Activated CD4-positive, alpha-beta memory T cell treated with anti-CD3 and anti-CD28 coated beads, Interleukin-2, amount 10 ng/mL, durations not matched to agents 7 days and 5 days (primary cell): ENCODE measurements at places on chromosomes 5 and 9. TPM values are rescaled to one million over a fixed set of nuclear protein-coding genes. Genes with fewer than 3 reads are reported as not detected.

Gene MAST4
- total RNA-seq = 38.3 TPM

DNA sequence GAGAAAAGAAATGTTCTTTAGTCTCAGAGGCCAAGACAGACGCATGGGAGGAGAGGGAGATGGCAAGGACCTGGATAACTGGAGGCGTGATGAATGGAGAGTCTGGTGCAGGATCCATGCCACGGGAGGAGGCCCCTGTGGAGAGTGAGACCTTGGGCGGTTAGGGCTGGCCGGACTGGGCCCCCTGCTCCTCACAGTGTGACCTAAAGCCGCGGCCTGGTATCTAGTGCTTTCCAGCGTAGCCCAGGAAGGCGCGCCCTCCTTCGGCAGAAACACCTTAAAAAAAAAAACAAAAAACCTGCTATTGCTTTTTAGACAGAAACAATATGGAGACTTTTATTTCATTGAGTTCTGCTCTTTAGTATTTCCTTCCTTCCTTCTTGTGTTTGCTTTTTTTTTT is 33.1 kb downstream of the SCGB3A1 start:
- DNase-seq = no peak

GRCh38 chr9:126248680-126249079 is 77.9 kb upstream of the MVB12B start:
- no peak for DNase-seq

DNA sequence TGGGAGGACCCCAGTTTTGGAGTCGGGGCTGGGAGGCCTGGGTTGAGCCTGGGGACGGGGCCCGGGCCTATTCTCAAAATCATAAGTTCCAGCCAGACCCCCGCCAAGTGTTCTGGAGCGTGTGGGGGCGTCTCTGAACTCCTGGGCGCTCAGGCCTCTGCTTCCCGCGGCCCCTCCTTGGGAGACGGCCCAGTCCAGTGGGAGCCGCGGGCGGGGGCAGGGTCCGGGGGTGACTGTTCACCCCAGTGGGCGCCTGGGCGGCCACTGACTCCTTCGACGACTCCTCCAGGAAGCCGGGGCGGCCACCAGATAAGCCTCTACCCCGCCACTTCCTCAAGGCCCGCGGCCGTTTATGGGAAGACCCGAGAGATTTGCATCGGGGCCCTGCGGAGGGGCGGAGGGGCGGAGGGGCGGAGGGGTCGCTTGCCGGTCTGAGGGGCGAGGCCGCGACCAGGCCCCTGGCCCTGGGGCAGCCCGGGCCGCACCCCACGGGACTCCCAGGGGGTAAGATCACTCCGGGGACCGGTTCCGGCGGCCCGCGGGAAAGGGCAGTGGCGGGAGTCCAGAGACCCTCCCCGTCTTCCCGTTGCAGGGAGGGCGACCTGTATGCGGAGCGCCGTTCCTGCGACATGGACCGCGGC is 655 bp downstream of the TOR4A start:
- peak; percentile 39 for DNase-seq

DNA sequence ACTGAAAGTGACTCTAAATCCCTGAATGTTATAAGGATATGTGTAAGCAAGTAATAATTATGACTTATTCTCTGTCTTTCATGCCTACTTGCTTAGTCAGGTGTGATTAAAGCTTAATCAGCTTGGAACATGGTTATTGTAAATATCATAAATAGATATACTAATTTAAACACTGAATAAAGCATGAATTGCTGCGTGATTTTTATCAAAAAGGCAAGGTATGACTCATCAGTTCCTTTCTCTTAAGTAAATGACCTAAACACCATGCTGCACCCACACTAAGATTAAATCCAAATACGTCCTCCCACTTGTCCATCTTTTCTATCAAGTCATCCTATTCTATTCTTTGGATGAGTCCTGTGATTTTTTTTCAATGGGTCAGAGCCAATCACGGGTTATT is 124.6 kb upstream of the MTAP start:
- no peak for DNase-seq

GRCh38 chr9:71858812-71859211 is 52.2 kb downstream of the ABHD17B start:
- no peak for DNase-seq

DNA sequence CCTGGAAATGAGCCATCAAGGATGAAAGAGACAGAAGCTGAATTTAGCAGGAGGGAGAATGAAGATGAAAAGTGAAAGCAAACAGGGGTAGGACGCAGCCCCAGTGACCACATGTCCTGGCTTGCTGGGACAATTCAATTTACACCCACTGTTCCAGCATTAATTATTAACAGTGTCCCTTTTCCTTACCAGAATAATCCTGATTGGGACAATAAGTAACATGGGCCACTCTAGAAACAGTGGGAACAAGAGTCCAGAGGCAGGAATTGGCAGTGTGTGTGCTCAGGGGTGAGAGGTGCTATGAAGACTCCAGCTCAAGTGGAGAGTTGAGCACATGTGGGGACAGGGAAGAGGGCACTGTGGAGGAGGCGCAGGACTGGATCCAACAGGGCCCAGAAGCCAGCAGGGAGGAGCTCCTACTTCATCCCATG is 147.1 kb downstream of the C5orf15 start:
- DNase-seq = no peak

DNA sequence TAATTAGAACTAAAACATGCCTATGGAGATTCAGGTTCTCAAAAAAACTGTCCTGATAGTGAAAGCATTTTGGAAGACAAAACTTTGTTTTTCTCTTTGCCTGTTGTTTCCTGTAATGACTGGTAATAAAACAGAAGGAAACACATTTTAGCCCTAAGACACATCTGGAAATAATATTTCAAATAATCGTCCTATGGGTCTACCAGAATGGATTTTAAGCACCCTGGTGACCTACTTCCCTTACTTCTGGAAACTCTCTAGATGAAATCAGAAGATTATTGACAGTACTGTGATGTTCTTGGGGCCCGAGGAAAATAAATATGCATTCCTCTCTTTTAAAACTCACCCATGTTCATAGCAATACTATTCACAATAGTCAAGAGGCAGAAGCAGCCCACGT is 110.1 kb upstream of the TLE4 start:
- no peak for DNase-seq

Gene SLIT3
- total RNA-seq = not detected

GRCh38 chr5:81214848-81215247 is 18.3 kb upstream of the CKMT2 start:
- DNase-seq = no peak

Gene PCDHGB5
- total RNA-seq = not detected

Gene CBY3
- total RNA-seq = 0.68 TPM

GRCh38 chr5:77086689-77087483 is at the start of gene ZBED3:
ZBED3 (minus strand) TSS chr5:77087285; CDS start chr5:77077878, 9,407 bp downstream.
- DNase-seq = peak; percentile 52

Gene MAP1B
- total RNA-seq = 0.30 TPM

Gene ROR2
- 2.1 TPM for total RNA-seq

Gene MARCOL
- not detected for total RNA-seq

Gene AQP7
- 0.40 TPM for total RNA-seq

DNA sequence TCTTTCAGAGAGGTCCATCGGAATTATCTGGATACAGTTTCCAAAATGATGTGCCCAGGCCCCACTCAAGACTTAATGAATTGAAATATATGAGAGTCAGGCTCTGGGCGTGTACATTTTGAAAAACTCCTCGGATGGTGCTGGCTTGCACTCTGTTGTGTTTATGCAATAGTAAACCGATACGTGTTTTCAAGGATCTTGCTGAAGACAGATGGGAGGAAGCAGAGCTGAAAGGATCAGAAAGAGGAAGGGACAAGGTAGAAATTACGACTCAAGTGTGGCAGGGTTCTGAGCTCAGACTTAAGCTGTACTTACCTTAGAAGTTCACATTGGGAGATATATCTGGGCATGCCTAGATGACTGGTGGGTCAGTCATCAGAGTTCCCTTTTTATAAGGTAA is 13.7 kb upstream of the STOM start:
- DNase-seq = no peak

GRCh38 chr9:136339173-136339957 is 12.0 kb downstream of the GPSM1 start:
- DNase-seq = peak; percentile 42

DNA sequence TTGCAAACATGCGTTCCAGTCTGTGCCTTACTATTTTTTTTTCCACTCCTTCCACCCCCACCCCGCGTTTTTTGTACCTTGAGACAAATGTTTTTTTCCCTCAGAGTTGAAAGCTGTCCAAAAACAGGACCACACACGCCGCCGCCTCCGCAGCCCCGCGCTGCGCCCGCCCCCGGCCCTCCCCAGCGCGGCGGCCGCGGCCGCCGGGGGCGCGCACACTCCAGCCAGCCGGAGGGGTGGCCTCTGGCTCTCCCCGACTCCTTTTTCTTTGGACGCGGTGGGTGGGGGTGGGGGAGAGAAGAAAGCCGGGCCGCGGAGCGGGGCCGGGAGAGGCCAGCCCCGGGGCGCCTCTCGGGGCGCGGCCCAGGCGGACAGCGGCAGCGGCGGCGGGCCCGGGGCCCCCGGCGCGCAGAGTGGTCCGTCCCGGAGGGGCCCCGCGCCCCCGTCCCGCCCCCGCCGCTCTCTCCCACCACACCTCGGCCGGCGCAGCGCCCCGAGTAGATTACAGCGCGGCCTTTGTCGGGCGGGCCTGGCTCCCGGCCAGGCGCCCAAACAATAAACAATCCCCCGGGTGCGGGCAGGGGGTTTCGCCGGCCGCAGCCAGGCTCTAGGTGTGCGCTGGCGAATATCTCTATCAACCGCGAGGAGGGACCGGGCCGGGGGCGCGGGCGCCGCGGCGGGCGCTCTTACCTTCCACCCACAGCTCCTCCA is 10.9 kb downstream of the PTCH1 start:
- peak; percentile 23 for DNase-seq

GRCh38 chr5:87327998-87328397 is 60.3 kb downstream of the RASA1 start:
- DNase-seq = no peak

Gene FAM169A
- total RNA-seq = 4.6 TPM

GRCh38 chr5:102903074-102903871 is 148.2 kb downstream of the PAM start:
- no peak for DNase-seq

Gene FBP1
- 0.40 TPM for total RNA-seq

DNA sequence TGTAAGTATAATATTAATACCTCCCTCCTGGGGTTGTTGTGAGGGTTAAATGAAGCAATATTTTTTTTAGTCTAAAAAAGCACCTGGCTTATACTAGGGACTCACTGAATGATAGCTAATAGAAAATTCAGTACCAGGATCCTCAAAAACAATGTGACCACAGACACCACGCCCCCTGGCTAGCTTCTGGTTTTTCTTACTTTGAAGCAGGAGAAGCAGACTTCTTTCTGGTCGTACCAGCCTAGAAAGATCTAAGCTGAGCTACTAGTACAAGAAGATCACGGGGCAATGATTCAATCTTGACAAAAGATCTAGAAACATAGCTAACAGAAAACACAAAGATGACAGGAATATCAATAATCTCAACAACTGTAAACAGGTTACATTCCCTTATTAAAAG is 218.5 kb upstream of the SLC30A5 start:
- no peak for DNase-seq

DNA sequence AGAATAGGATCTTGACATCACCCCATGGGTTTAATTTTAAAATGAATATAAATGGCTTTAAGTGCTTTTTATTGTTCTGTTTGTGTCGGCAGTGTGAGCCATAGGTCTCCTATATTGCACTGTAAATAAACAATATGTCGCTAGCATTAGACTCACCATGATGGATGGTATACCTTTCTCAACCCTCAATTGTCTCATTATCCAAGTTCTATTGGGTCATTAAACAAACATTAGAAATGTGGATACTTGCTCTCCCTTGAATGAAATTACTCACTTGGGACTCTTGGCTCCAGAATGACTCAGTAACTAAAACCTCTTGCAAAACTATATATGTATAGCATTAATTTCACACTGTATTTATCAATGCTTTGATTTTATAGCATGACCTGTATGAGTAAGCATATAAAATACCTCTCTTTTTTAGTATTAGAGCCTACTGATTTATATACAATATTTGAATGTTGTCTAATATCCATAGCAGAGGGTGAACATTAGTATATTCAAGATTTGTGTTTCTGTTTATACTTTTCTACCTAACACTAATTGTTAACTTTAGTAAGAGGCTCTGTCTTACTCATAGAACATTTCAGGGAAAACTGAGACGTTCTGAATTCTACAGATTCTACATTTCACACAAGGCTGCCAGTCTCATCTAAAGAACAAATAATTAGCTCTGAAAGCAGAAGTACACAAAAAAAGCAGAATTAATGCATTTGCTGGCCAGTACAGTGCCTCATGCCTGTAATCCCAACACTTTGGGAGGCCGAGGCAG is 303.8 kb upstream of the PRR16 start:
- DNase-seq = no peak

DNA sequence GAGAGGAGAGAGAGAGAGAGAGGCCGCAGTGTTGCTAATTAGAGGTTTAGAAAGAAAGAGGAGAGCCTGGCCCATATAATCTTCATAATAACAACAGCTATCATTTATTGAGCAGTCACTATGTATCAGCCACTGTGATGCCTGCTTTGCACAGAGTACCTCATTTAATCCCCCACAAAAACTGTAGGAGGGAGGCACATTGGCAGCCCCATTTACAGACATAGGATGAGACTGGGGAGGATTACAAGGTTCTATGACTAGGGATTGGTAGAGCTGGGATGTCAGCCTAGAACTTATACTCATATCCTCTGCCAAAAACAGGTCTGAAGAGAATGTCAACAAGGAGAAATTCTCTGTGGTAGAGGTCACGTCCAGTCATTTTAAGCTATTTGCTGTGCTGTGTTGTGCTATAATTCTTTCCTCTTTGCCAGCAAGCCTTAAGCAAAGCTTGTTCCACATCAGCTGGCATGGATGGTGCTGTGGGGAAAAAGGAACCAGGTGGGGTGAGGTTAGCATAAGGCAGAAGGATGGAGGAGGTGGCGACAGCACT is 6.7 kb upstream of the GCNT4 start:
- DNase-seq = no peak

- DNase-seq = peak; percentile 67
Observed at GRCh38 chr5:138032028-138032571, 779 bp downstream of the FAM13B start.

DNA sequence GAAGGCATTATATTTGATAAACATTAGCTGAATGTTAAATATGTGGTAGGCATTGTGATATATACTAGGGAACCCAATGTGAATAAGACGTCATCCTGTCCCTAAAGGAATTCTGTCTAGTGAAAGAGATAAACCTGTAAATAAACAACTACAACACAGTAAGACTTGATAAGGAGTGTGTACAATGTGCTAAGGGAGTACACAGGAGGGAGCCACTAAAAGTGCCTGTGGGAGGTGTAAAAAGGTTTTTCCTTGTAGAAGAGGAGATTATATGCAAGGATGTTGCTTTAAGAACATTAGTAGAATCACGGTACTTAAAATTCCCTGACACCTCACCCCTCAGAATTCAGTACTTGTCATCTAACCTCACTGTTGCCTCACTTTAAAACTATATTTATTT is 91.7 kb downstream of the KIAA0825 start:
- no peak for DNase-seq

Gene PDGFRB
- total RNA-seq = 9.0 TPM
